GF-D8 (cell line): ENCODE measurements at places on chromosomes 3 and 15.

DNA sequence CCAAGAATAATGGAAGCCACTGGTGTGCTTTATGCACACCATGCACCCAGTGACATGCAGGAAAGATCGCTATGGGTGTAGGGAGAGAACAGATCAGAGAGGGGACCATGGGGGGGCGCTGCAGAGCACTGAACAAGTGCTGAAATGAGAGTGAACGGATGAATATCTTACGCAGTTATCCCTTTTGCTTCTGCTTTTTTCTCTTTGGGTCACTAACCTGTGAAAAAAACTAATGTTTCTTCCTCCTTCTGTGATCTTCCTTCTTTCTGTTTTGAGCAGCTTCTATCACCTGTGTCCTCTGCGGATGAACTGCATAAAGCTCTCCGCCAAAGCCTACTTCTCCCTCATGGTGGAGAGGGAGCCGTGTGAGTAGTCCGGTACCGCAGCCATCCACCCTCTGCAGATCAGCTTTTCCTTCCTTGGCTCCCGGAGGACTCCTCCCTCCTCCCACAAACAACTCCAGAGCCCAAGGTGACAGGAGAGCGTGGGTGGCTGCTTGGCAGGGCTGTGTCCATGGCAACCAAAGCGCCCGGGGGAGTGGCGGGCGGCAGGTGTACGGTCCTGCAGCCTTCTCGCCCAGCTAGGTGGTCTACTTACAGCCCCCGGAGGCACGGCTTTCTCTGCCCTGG is 106.2 kb downstream of the DGKG start:
- DNase-seq, result no peak

DNA sequence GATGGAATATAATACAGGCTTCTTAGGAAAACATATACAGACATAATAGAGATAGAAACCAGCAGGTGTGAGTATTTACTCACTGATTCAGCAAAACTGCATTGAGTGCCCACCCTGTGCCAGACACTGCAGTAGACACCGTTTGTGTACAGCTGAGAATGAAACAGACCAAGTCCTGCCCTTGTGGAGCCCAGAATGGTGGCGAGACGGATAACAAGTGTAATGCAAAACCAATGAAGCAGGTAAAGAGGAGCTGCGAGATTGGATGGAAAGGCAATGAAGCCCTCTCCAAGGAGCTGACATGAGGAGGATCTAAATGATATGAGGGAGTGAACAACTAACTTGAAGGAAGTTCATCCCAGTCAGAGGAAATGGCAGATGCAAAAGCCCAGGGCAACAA is 256.4 kb downstream of the MEX3B start:
- DNase-seq, result no peak

- DNase-seq, result no peak
These were observed 63.0 kb upstream of the MB21D2 start for GRCh38 chr3:192980632-192981031.

DNA sequence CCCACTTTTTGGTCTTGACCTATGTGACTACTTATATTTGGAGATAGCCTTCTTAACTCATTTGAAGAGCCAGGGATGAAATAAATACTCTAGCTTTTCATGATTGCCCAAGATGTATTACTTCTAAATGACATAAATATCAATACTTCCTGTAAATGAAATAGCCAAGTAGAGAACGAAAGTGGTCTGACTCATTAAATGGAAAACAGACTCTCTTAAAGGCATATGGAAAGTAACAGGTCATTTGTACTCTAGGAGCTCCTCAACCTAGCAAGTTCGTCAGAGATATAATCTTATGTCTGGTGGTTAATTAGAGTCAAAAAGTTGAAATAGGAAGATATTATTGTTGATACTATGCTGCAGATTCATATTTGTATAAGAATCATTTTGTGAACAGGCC is 1105.4 kb downstream of the TUSC7 start:
- DNase-seq, result no peak

GRCh38 chr3:112979244-112979832 is 4.4 kb upstream of the CD200R1 start:
- DNase-seq, result no peak

- no peak for DNase-seq
These were observed 250.3 kb downstream of the SLC9A9 start for GRCh38 chr3:143597774-143598652.

GRCh38 chr3:42914771-42915515 is 9.0 kb downstream of the ZNF662 start:
- no peak for DNase-seq

GRCh38 chr15:63157891-63158431 is 684 bp upstream of the RPS27L start:
- no peak for DNase-seq

- no peak for DNase-seq
These were observed 2.5 kb downstream of the TM4SF1 start for GRCh38 chr3:149374793-149375500.

GRCh38 chr3:8456412-8456811 is 45.2 kb upstream of the LMCD1 start:
- DNase-seq, result no peak

- no peak for DNase-seq
These were observed 41.7 kb downstream of the SLCO2A1 start for GRCh38 chr3:133987948-133988484.

GRCh38 chr15:63135281-63135680 is 13.6 kb downstream of the LACTB start:
- no peak for DNase-seq

DNA sequence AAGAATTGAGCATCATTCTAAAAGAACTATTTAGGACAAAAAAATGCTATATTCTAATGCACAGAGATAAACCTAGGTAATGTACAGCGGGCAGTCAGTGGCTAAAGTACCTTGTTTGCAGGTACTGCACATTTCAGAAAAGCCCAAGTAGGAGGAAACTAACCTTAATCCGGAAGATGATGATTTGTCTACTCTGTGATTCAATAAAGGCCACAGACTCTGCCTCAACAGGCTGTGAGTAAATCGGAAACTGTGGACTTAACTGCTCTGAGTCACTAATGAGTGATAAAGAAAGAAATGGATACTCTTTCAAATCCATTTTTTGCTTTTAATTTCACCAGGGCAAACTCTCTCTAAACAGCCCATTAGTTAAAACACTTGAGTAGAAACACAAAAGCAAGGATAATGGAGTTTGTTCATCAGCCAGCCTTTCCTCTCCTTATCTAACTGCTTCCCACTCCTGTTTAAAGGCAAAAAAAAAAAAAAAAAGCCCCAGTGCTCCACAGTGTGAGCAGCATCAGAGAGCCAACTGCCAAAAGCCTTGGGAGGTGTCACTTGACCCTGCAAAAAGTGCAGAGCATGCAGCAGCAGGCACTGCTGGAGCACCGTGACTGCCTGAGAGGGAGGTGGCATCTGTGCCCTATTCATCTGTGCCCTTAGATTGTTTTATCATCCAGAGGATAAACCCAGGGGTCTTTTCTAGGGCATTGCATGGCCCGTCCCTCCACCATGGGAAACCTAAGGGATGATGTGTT is 187.7 kb downstream of the SATB1 start:
- no peak for DNase-seq

GRCh38 chr3:36796161-36796560 is 31.8 kb upstream of the DCLK3 start:
- DNase-seq, result no peak

DNA sequence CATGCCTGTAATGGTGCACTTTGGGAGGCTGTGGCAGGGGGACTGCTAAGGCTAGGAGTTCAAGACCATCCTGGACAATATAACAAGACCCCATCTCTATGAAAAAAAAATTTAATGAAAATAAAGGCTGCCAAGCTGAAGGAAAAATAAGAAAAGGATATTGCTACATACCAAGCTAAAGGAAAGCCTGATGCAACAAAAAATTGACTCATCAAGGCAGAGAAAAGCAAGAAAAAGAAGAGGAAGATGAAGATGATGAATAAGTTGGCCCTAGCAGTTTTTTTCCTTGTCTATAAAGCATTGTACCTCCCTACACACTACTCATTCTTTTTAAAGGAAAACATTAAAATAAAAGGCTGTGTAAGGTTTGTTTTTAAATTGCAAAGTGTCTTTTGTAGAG is 441.9 kb upstream of the MDFIC2 start:
- no peak for DNase-seq

DNA sequence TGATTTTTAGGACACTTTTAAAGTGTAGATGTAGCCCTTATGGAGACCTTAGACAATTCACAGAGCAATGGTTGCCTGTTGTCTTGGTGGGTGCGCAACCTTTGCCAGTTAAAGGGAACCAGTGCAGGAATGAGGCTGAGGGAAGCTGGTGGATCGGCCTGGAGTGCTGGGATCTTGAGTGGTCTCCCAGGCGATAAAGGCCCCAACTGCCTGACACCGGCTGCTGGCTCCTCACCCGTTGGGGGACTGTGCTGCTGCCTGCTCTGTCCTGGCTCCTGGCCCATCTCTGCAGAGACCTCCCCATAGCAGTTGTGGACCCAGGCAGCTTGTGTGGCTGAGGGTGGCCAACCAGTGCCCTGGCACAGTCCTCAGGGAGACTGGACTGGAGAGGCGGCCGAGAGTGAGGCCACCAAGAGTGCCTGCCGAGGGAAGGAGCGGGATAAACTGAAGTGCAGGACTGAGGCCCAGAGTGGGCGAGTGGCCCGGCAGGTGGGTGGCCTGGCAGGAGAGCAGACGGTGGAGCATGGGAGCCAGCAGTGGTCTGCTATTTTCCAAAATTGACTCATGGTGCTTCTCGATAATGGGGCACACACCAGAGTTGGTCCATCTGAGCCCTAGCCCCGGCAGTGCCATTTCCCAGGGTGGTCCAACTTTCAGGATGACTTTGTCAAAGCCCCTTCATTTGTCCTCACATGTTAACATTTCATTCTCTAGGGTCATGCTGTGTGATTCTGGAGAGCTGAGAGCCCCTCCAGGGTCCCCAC is 2.1 kb downstream of the ALDH1A3 start:
- DNase-seq, result no peak

DNA sequence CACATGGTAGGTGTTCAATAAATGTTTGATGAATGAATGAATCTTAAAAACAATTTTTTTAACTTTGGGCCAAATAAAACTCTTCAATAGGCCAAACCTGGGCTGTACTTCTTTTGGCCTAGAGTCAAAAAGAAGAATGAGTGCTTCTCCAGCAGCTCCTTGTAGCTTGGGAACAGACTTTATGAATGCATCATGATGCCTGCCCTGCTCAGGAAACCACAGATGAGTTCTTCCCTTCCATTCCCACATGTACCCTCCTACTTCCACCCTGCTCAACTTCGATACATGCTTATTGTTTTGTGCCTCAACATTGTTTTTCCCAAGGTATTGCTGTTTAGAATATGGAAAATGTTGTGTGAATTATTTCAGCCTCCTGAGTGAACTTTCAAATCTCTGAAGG is 87.0 kb downstream of the FILIP1L start:
- no peak for DNase-seq

DNA sequence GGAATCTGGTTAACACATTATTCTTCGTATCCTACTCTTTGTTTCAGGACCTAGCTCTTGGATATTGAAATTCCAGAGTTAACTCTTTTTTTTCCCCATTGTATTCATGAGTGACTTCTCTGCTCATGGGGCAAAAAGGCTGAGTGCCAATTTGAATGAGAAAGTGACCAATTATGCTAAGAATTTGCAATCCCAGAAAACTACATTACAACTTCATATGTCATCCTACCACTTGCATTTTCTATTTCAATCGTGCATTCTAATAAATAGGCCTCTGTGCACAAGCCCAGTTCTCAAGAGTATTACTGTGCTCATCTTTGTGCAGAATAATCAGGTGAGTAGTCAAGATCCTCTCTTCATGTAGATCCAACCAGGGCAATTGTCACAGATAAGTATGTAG is 537.8 kb downstream of the OTOL1 start:
- DNase-seq, result no peak

DNA sequence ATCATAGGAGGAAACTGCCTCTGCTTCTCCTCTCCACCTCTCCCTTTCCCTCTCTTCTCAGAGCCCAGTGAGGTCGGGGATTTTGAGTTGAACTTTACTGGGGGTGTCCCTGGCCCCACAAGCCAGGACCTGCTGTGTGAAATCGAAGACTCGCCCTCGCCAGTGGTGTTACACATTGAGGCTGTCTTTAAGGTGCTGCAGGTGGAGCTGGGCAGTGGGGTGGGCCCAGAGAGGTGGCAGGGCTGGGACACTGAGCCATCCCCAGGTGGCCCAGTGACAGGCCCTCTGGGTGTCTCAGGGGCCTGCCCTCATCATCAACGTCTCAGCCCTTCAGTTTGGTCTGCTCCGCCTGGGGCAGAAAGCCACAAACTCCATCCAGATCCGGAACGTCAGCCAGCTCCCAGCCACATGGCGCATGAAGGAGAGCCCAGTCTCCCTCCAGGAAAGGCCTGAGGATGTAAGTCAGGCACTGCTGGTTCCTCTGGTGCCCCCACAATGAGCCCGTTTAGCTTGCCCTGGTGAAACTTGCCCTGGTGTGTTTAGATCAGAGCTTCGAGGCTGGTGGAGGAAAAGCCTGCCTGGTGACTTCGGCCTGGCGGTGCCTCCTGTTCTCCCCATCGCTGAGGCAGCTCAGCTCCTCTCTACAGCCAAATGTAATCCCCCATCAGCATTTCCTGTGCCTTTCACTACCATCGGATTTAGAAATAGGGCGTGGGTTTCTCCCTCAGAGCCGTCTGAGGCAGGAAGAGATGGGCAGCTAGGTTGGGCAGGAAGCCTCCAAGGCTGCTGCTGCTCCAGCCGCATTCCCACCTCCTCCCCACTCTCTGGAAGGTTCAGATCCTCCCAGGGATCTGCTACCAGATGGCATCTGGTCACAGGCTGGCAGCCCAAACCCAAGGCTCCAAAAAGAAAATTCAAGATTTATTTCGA is 39.2 kb downstream of the ACAA1 start:
- DNase-seq, result no peak

DNA sequence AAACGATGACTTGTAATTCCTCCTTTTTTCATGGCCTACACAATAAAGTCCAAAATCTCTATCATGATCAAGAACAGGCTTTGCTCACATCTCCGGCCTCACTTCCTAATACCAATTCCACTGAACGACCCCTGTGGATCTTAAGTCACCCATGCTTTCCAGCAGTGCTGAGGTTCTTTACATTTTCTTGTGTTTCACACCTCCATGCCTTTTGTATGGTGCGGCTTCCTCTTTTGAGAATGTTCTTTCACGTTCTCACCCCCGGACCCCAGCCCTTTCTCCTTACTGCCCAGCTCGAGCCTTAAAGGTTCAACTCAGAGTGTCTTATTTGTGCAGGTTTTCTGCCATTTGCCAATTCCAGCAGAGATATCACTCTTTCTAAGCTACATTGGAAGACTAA is 70.1 kb downstream of the CSNK1G1 start:
- DNase-seq, result no peak

DNA sequence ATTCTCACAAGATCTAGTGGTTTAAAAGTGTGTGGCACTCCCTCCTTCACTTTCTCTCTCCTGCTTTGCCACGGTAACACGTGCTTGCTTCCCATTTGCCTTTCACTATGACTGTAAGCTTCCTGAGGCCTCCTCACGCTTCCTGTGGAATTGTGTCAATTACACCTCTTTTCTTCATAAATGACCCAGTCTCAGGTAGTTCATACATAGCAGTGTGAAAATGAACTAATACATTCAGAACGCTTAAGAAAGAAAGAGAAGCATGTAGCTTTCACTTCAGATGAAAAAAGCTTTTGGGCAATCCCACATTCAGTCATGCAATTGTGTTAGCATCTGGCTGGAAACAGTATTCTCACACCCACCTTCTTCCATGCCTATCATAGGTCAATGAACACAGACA is 24.4 kb downstream of the P3H2 start:
- no peak for DNase-seq
